ENCODE measurements at places on chromosomes 3 and 15.

- peak; percentile 8 for DNase-seq
These were observed 53.9 kb downstream of the COPS2 start for GRCh38 chr15:49101536-49101935.

- no peak for DNase-seq
These were observed 36.0 kb downstream of the TM2D3 start for GRCh38 chr15:101615986-101616848.

DNA sequence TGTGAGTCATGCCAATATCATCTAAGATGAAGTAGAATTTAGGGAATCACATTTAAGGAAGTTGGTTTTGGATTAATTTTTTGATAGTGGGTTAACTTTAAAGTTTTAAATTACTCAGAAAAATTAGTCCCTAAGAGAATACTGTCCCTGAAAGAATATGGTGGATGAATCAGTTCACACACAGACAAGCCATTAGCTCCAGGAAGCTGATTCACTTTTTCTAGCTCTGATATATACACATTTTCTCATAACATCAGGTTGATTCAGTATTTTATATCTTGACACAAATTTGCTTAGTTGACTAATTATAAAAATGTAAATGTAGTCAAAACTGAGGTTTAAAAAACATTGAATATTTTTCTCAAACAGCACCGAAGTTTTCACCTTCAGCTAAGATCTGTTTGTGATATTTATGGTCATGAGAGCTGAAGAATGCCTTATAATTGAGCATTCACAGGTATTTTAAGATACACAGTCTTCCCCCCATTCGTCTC lies 55.1 kb downstream of the MYH15 start:
- no peak for DNase-seq

GRCh38 chr3:22585504-22585903 lies 617.6 kb upstream of the UBE2E2 start:
- no peak for DNase-seq

- DNase-seq, result no peak
These were observed 75.2 kb downstream of the LPP start for GRCh38 chr3:188229177-188229576.

DNA sequence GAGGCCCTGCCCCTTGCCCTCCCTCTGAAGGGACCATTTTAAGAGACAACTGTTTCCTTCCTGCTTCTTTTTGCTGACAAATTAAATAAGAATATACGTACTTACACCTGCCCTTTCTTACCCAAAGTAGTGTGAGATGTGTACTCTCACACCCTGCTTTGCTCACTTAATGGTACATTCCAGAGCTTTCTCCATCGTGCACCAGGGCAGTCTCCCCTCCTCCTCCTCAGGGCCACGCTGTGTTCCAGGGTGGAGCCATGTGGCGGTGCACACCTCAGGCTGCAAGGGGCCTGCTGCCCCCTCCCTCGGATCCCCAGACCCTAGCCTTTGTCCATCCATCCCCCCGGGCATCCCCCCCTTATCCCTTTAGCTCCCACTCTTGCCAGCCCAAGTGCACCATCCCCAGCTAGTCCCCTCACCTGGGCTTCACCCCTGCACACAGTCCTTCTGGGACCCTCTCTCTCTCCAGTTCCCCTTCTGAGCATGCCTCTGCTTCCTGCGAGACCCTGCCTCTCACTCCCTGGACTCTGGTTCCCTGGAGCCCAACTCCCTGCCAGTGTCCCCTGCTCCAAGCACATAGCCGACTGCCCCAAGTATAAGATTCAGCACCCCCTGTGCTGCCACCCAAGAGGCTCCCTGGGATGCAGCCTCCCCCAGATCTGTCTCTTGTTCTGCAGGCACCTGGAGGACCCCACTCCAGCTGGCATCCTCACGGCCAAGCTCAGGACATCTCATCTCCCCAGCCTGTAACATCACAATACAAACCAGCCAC lies 89.5 kb upstream of the IQSEC1 start:
- DNase-seq, result no peak

- no peak for DNase-seq
These were observed 2.0 kb upstream of the SLC24A1 start for GRCh38 chr15:65619626-65620290.

GRCh38 chr3:49794926-49795905 lies 4.5 kb downstream of the CDHR4 start:
- no peak for DNase-seq

GRCh38 chr3:54641226-54642014 lies 286.4 kb downstream of the LRTM1 start:
- no peak for DNase-seq

DNA sequence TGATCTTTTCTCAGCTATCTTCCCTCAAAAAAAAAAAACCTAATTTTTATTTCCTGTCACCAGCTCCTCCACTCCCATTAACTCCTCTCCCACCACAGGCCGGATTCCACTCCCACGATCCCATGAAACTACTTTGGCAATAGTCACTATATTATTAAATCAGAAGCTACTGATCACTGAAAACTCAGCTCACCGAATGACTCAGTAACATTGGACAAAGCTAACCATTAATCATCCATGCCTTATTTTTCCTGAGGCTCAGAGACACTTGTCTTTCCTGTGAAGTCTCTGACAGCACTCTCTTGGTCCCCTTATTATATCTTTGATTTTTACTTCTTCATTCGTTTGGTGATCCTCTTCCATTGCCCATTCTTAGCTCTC lies 260.2 kb downstream of the CGGBP1 start:
- no peak for DNase-seq

- peak; percentile 55 for DNase-seq
These were observed 5.5 kb downstream of the AP3S2 start for GRCh38 chr15:89888214-89888804.
